Activated T-helper 2 cell treated with anti-CD3 and anti-CD28 coated beads, Interferon-gamma antibody, Interleukin-2, Interleukin-4, amounts not matched to agents 10 μg/mL and 5 μg/mL and 100 μg/mL, durations not matched to agents 14 hours and 24 hours and 36 hours (primary cell): ENCODE measurements at places on chromosomes 13 and 19.

GRCh38 chr19:1956868-1957492 lies 16.0 kb downstream of the CSNK1G2 start:
- no peak for DNase-seq

DNA sequence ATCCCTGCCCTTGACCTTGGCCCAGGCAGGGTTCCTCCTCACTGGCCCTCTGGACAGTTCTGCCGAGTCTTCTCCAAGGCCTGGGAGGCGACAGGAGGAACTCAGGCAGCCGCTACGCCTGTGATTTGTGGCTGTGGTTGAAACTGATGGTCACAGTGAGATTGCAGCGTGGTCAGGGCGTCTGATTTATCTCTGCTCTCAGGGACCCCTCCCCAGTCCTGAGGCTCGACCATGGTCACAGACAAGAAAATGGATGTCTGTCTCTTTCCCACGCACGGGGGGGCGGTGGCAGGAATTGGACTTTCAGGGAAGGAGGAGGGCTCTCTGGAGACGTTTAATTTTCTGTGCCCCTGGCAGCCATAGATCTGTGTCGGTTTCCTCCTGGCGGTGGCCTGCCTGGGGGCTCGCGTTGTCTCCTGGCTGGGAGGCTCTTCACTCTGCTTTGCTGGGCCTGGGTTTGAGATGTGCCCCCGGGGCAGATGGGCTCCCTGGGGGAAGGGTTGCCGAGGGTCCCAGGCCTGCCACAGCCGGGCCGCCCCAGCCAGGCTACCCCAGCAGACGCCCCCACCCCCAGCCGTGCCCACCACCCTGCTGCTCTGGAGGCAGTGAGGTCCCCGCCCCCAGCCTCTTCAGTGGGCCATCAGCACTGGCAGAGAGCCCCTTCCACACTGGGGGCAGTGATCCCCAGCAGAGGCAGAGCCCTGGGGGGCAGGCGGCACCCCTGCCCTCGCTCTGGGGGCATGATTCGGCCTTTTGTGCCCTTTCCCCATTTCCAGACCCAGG lies 167.4 kb downstream of the KDM4B start:
- no peak for DNase-seq

GRCh38 chr19:51765086-51765485 lies 4.1 kb downstream of the FPR2 start:
- no peak for DNase-seq

DNA sequence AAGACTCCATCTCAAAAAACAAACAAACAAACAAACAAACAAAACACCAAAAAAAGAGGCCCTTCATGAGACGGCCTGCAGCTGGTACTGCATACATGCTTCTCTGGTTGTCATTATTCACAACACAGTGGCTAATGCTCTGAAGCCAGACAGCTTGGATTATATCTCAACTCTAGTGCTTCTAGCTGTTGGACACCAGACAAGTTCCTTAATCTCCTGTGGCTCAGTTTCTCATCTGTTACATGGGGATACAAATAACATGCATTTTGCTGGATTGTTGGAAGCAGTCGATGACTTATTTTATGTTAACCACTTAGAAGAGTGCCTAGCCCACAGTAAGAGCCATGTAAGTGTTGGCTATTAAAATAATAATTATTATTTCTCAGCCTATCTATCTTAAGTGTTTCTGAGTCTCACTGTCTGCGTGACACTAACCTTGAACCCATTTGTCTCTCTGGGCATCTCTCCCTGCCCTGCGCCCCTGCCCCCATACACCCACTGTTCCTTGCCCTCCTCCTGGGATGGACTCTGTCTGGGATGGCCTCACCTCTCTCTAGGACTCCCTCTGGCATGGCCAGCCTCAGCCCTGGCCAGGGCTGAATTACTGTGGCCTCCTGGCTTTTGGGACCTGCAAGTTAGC lies 3.1 kb upstream of the JUNB start:
- no peak for DNase-seq
